ENCODE measurements at places on chromosomes 1 and 21.

DNA sequence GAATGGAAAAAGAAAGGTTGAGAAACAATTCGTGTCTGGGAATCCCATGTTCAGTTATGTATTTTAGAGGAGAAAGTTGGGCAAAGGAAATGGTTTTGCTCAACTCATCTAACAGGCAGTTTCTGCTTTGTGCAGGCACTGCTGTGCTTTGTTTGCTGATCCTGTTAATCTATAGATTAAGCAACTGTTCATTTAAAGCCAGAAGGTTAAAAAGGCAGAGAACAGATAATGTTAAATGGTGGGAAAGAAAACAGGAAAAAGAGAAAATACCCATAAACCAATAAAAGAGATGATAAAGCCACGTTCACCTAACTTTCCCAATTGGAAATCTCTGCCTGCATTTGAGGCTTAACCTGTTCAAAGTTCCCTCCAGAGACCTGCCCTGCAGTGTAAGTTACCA, 70.0 kb downstream of the APP start:
- no peak for DNase-seq

DNA sequence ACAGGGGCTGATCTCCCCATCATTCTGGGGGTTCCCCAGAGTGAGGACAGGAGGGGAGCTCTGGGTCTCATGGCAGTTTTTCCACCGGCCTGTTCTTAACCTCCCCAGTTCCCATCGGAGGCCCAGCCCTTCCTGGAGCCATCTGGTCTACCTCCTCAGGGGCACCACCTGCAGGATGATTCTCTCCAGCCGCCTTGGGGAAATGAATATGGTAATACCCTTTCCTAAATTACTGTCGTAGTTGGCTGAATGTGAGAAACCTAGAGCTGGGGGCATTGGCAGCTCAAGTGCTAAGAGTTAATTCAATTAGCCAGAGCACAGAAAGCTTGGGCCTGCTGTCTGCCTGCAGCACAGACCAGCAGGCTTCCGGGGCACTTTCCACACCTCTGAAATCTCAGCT, 64.9 kb downstream of the TAS1R2 start:
- DNase-seq = no peak

GRCh38 chr1:214280386-214281020, 456 bp upstream of the SMYD2 start:
- no peak for DNase-seq

- no peak for DNase-seq
Measured at GRCh38 chr1:81554108-81554507, 246.6 kb upstream of the ADGRL2 start.

- DNase-seq = no peak
Measured at GRCh38 chr21:45423968-45424853, 19.2 kb downstream of the COL18A1 start.

GRCh38 chr1:226397011-226397926, 10.6 kb downstream of the PARP1 start:
- DNase-seq = no peak

DNA sequence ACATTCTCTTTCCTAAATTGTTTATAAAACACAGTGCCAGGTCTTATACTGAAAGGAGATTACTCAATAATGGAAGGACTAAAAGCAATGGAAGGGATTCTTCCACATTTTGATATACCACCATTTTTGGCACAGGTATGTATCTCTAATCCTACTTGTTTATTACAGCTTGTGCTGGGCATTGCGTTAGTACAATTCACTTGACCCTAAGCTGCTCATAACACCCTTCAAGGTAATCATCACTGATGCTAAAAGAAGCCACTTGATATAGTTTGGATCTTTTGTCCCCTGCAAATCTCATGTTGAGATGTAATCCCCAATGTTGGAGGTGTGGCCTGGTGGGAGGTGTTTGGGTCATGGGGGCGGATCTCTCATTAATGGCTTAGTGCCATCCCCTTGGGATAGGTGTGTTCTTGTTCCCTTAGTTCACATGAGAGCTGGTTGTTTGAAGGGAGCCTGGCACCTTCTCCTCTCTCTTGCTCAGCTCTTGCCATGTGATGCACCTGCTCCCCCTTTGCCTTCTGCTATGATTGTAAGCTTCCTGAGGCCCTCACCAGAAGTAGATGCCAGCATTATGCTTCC, 71.1 kb downstream of the NIBAN1 start:
- DNase-seq = no peak

- no peak for DNase-seq
Measured at GRCh38 chr1:171645553-171646248, 6.8 kb downstream of the MYOC start.

GRCh38 chr1:212928323-212929291, 21.7 kb upstream of the VASH2 start:
- DNase-seq = no peak

- DNase-seq = peak; percentile 23
Measured at GRCh38 chr1:163583661-163584181, 262.0 kb downstream of the NUF2 start.

DNA sequence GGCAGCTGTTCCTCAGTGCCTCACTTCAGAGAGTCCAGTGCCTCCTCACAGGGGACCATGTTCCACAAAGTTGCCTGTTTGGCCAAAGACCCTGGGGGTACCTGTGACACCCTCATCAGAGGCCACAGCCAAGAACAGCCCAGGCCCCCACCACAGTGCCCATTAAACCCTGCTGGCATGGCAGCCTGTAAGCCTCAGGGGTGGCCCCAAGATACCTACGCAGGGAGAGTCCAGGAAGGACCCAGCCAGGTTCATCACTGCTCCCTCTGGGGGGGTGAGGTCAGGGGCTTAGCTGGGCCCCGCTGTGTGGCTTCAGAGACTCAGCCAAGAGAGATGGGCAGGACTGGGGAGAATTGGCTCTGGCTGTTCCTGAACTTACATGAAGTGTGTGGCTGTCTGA, 19.1 kb upstream of the PRDM16 start:
- DNase-seq = no peak

DNA sequence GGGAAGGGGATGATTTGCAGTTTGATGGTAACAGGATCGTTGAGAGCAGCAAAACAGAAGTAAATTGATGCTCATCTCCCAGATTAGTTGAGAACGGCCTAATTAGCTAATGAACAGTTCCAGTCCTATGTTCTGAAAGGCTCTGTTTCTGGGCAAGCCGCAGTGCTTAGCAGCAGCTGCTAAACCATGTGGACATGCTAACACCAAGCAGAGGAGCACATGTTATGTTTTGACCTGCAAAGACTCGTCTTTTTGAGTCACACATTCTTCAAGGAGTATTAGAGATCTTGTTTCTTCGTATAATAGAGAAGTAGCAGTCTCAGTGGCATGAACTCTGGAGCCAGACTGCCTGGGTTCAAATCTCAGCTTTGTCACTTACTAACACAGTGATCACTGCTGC, 58.1 kb downstream of the CACNA1E start:
- DNase-seq = no peak

DNA sequence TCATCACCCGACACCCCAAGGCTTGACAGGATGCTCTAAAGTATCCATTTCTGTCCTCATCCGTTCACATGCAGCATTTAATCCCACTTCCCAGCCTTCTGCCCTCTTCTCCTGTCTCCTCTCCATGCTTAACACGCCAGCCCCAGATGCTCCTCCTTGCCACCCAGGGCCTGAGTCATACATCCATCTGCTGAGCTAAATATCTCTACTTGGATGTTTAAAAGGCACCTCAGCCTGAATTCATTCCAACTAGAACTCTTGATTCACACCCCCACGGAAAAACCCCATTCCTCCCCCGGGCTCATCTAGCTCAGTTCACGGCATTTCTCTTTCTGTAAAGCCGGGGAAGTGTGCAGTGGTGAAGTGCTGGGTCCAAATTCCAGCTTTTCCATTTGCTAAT, 27.7 kb downstream of the TEX35 start:
- DNase-seq = no peak

- DNase-seq = no peak
Measured at GRCh38 chr1:201648066-201648906, 109.4 kb downstream of the NAV1 start.

- no peak for DNase-seq
Measured at GRCh38 chr1:84883286-84883685, 9.7 kb downstream of the LPAR3 start.

DNA sequence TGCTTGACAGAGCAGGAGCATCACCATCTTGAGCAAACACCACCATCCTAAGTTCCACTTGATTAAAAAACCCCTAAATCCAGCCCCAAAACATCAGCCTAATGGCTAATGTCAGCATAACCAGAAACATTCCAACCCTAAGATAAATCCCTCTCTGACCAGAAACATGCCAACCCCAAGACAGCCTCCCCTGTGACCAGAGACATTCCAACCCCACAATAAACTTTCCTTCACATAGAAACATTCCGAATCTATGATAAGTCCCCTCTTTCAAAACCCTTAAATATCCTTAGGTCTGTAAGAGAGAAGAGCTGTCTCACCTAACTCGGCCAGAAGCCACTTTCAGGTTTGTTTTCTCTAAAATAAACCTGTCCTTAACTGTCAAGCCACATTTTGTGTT, 17.4 kb upstream of the SLC2A5 start:
- DNase-seq = no peak

- no peak for DNase-seq
Measured at GRCh38 chr1:39564941-39565340, 11.6 kb downstream of the PABPC4 start.

GRCh38 chr1:155209312-155209721, 822 bp downstream of the MTX1 start:
- no peak for DNase-seq

GRCh38 chr1:30908316-30908695, 252 bp downstream of the SDC3 start:
- no peak for DNase-seq

- no peak for DNase-seq
Measured at GRCh38 chr1:184389446-184389845, 2.6 kb downstream of the C1orf21 start.

DNA sequence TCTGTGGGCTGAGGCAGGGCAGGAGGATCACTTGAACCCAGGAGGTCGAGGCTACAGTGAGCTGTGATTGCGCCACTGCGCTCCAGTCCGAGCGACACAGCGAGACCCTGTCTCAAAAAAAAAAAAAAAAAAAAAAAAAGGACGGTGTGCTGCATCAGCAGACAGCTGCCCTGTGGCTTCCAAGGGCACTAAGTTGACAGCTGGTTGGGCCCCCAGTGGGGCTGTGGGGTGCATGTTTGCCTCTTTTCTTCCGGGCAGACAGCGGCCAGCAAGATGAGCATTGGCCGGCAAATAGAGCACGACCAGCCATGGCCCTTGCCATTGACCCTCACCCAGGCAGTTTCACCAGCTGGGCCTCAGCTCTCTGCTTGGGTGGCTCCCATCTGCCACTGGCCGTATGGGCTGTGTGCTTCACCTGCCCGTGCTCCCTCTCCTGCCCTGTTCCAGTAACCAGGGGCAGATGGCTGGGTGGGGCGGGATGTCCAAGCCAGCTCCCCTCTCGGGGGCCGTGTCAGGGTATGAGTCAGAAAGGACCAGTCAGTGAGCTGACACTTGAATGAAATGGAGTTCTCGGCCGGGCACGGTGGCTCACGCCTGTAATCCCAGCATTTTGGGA, 12.3 kb upstream of the SLC25A34 start:
- DNase-seq = no peak

GRCh38 chr1:36653850-36654249, 171.1 kb upstream of the CSF3R start:
- DNase-seq = no peak

- DNase-seq = no peak
Measured at GRCh38 chr1:214403431-214403830, 122.5 kb downstream of the SMYD2 start.

DNA sequence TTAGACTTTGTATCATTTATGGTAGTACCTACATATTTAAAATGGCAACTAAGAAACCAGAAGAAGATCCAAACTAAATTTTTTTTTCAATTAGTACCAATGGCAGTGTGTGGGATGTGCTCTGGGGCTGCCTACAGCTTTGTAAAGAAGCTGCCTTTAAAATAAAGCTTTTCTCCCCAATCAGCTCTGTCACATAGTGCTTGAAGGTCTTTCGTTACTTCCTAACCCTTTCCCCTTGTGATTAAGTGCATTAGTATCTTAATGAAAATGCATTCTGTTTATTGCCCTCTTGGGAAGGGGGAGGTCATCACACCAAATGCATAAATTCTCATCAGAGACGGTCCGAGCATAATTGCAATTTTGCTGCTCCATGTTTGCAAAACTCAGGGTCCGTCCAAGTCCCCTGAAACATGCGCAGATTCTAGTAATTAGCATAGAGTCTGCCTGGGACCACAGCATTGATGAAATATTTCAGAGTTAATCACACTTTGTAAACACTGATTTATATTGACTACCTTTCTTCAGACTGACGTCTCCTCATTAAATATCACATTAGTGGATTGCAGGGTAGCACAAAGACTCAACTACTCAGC, 71.3 kb downstream of the ESRRG start:
- DNase-seq = no peak

- DNase-seq = no peak
Measured at GRCh38 chr1:1609822-1610485, 5.3 kb upstream of the MIB2 start.

DNA sequence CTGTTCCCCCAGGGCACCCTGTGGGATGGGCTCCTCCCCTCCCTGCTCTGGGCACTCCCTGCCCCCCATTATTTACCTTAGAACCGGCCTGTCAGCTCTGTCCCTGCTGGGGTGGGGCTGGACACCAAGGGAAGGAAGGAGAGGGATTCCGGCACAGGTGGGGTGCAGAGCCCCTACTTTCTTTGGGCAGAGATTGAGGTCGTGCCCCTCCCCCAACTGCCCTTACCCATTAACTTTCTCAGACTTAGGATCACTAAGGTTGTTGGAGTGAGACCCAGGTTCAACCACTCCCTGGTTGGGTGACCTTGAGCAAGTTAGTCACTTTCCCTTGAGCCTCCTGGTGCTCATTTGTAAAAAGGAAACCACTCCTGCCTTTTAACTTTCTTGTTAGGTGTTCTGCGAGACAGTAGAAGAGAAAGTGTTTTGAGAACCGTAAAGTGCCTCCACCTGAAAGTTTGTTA, 57.0 kb upstream of the SYNC start:
- no peak for DNase-seq

DNA sequence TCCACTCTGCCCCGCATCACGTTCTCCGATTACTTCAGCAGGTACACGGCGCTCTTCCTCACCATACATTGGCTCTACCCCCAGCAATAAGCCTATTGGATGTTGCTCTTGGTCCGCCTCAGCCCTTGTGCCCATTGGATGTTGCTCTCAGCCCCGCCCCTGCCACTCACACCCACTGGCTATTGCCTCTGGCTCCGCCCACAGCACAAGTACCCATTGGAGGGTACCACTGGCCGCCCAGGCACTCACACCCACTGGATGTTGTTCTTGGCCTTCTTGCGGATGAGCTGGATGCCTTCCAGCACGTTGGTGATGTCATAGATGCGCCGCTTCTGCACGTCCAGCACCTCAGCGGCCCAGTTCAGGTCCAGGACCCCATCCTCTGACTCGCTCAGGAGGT, 9.4 kb downstream of the E2F2 start:
- DNase-seq = no peak

GRCh38 chr21:20451046-20451445, 547.2 kb upstream of the NCAM2 start:
- no peak for DNase-seq

Data from glomerular endothelial cell (primary cell).